ENCODE measurements at places on chromosomes 16 and 17. TPM values are rescaled to one million over a fixed set of nuclear protein-coding genes. Genes with fewer than 3 reads are reported as not detected.
A peak's percentile ranks its signal among the peaks of the same experiment; 100 is the strongest.

- DNase-seq, result no peak
Measured at GRCh38 chr16:85385463-85386331, 227.4 kb upstream of the GSE1 start.

ZNF423 gene
- 13.4 TPM for total RNA-seq

SP6 gene
- 3.1 TPM for total RNA-seq

GRCh38 chr16:49278567-49278827, 3.1 kb downstream of the CBLN1 start:
- DNase-seq, result no peak

GRCh38 chr17:50631195-50631907, 3.3 kb upstream of the ABCC3 start:
- DNase-seq, result peak; percentile 13

DNAI2 gene
- total RNA-seq, result not detected

SLFN11 gene
- total RNA-seq, result 103 TPM

DNA sequence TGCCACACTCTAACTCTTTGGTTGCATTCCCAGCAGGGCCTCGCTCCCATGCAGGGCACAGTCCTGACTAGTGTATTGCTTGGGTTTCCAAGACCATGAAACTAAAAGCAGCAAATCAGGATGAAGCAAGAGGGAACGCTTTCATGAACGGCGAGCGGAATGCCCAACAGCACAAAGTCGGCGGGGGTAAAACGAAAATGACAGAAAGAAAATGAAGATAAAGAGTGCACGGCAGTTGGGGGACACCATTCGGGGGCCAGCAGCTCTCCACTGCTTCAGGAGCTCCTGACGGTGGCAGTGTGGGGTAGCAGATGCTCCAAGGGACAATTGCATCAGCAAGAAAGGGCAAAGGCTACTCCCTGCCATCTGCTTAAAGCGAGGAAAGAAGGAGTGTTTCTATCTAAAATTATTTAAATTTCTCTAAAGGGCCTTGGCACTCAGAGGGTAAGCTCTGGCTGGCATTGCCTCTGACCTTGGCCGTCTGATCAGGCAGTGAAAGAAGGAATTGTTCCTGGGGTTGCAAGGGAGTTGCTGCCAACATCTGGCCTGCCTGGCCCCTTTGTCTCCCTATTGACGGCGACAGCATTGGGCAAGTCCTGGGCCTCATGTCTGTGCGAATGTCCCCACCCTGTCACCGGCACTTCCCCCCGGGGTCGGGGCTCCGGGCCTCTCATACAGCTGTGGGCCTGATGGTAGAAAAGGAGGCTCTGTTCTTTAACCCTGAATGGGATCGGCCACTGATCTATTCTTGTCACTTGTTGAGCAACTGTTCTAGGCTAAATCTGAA, 138.2 kb downstream of the CMIP start:
- DNase-seq, result no peak

CCDC78 gene
- total RNA-seq, result 0.65 TPM

- DNase-seq, result no peak
Measured at GRCh38 chr16:74742051-74742481, 32.6 kb downstream of the FA2H start.

- DNase-seq, result no peak
Measured at GRCh38 chr16:66467611-66468010, 40.5 kb downstream of the BEAN1 start.

DNA sequence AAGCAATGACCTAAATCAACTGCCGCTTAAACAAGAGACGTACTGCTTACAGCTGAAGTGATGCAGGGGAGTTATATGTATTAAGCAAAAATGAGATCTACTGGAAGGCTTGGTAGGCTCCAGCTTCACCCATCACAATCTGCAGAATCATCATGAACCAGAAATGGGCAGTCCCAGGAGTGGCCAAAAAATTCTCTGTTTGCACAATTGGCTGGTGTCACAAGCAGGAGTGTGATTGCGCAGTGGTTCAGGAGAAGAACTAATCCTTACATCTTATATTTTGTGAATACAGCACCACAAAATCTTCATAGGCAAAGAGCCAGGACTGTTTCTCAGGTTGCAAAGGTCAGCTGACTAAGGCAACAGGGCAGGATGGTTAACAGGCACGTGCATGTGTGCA, 75.9 kb downstream of the CES1 start:
- DNase-seq, result no peak

DNA sequence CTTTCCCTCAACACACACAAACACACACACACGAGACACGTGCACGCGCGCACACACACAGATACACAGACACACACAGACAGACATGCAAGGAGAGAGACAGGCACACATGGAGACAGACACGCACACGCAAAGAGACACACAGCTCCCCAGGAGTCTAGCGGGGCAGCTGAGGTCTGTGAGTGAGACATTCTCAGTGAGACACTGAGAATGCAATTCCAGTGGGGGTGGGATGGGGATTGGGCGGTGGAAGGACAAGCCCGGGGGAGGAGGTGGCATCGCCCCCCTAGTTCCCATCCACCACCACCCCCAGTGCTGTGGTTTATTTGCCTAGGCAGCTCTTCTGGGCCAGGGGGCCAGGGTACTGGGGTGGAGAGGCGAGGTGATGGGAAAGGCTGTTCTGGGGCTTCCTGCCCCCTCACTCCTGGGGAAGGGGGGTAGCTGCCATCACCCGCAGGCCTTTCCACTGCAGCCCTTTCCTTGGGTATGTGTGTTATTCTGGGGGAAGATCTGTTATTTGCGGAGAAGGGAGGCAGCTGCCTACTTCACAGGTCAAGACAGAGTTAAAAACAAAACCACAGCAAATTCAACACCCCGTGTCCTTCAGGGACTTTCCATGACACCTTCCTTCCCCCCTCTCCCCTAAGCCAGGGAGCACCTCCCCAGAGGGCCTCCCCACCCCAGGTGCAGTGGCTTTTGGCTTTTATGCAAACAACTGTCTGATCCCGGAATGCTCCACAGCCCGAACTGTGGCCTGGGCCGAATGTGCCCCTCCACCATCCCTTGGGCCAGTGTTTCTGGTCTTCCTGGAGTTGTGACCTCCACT, 18.0 kb downstream of the GRB7 start:
- DNase-seq, result no peak

DNA sequence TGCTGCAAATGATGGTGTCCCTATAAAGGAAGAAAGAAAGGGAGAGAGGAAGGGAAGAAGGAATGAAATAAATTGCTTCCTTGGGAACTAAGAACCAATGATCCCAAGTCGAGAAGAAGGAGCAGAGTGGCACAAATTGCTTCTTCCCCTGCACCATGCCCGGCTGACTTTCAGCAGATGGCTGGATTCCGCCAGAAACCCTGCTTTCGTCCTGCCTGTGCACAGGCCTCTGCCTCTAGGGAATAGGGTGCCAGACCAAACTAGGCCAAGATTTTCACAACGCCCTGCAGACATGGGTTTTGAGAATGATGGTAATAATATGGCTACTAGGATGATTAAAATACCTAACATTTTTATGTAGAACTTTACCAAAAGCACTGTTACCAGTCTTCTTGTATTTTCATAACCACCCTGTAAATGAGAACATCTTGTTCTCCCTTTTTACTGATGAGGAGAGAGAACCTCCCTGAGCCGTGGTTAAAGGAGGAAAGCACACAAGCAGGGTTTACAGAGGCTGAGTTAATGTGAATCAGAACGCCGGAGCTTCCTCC, 122.1 kb upstream of the HSBP1 start:
- no peak for DNase-seq

RAB11FIP4 gene
- total RNA-seq, result 0.05 TPM

DNA sequence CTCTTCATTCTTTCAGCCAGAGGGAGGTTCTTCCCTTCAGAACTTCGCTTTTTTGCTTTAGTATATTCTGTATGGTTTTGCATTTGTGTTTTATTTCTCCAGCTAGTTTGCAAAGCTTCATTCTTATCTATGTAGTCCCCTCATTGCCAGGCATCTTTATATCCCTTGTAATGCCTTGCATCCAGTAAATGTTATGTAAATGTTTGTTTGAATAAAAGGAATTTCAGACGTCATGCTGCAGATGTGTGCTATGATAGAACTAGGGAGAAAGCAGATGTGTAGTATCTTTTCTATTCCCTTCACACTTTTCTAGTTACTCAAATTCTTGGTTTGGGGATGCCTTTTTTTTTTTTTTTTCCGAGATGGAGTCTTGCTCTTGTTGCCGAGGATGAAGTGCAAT, 62.6 kb upstream of the RASL10B start:
- DNase-seq, result no peak

GRCh38 chr16:58338205-58338604, 43.4 kb upstream of the PRSS54 start:
- DNase-seq, result no peak

CCL7 gene
- total RNA-seq, result not detected

GRCh38 chr17:81409190-81409935, 14.1 kb downstream of the BAHCC1 start:
- DNase-seq, result no peak

GRCh38 chr17:45018848-45019711, 32.4 kb downstream of the DCAKD start:
- DNase-seq, result peak; percentile 51

- DNase-seq, result no peak
Measured at GRCh38 chr16:670485-671352, 2.8 kb downstream of the RHOT2 start.

- no peak for DNase-seq
Measured at GRCh38 chr16:17773698-17774101, 302.9 kb upstream of the XYLT1 start.

- no peak for DNase-seq
Measured at GRCh38 chr16:30355954-30356308, 823 bp upstream of the CD2BP2 start.

ATP2A3 gene
- not detected for total RNA-seq
